ENCODE measurements at places on chromosomes 2 and 18.

DNA sequence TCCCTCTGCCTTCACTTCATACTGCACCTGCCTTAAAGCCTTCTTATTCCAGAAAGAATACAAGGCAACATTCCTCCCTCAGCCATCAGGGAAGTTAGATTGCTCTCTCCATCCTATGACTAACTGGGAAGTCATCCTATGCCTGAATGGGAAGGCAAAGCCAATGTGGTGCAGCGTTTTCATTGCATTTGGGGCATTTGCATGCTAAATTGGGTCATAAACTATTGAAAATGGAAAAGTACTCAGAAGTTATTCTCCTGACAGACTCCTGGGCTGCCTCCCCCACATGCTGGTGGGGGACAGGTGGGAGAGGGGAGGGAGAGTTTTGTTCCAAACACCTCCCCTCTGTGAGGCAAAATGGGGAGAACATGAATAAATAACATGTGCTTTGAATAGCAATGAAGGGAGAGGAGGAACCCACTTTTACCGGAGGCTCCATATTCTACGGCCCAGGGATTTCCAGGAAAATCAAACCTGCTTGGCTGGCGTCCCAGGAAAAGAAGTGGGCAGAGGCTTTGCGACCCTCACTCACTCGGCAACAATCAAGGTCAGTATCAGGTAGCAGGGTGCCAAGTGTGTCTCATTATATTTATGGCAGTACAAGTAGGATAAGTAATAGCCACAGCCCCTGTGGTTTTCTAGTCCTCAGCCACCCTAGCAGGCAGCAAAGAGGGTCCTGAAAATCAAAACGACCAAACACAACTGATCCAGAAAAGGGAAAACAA is 84.1 kb downstream of the BOD1L2 start:
- DNase-seq, result no peak

DNA sequence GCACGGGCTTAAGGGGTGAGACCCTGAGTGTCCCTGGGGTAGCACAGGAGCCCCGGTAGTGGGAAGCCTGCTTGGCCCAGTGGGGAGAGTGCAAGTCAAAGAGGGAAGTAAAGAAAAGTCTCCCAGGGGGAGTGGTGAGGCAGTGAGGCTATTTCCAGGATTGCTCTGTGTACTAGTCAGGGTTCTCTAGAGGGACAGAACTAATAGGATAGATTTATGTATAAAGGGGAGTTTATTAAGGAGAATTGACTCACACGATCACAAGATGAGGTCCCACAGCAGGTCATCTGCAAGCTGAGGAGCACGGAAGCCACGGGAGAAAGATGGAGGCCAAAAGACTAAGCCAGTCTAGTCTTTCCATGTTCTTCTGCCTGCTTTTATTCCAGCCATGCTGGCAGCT is 45.5 kb downstream of the CMPK2 start:
- no peak for DNase-seq

GRCh38 chr2:79910643-79911042 is 393.9 kb downstream of the LRRTM1 start:
- no peak for DNase-seq

- no peak for DNase-seq
These were observed 3.0 kb downstream of the HNRNPLL start for GRCh38 chr2:38599706-38600105.
